ENCODE measurements at places on chromosomes 3 and 15.

GRCh38 chr15:90099868-90100831 lies 2.1 kb downstream of the IDH2 start:
- DNase-seq = no peak

DNA sequence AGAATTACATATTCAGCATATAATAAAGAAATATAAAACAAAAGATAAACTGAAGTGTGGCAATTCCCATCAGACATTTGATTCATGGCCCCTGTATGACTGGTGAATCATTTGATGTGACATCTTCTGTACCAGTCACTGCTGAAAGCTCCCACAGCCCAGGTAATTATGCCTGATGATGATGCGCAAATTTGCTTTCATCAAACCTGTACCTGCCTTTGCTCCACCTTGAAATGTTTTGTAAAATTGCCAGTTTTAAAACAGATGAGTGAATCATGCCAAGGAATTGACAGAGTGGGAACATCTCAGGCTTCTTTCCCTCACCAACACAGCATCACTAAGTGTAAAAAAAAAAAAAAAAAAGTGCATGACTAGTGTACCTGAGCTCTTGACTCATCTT lies 66.5 kb upstream of the EIF1B start:
- no peak for DNase-seq

DNA sequence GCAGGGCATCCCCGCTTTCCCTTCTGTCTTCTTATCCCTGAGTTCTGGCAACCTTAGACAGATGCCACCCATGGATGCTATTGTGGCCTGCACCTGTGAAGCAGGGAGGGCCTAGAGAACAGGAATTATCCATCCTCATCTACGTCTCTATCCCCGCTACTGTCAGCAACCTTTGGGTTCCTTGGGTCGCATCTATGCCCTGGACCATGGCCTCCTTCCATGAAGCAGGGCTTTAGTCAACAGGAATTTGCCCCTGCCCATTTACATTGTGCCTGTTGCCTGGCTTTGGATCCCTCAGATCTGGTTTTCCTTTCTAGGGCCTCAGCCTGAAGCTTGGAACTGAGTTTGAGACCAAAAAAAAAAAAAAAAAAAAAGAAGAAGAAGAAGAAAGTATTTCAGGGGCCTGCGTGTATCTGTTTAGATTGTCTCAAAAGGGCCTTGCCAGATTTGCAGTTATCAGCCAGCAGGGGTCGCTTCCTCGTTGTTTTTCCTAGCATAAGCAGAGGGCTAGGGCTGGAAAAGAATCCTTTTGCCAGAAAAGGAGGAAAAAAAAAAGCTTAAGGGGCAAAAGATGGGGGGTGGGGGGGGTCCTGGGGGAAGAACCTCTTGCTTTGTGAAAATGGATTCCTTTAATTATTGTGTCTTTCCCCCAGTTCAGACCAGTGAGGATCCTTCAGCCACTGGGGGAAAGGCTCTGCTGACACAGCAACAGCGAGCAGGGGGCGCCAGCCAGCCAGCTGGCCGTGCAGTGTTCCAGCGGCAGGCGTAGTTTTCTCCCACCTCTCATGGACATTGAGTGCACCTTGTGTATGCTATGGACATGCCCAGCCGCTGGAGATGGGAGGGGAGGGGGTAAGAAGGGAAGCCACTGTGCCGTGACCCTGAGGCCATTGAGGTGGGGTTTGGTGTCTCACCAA lies 65.7 kb upstream of the ALDH1L1 start:
- no peak for DNase-seq

DNA sequence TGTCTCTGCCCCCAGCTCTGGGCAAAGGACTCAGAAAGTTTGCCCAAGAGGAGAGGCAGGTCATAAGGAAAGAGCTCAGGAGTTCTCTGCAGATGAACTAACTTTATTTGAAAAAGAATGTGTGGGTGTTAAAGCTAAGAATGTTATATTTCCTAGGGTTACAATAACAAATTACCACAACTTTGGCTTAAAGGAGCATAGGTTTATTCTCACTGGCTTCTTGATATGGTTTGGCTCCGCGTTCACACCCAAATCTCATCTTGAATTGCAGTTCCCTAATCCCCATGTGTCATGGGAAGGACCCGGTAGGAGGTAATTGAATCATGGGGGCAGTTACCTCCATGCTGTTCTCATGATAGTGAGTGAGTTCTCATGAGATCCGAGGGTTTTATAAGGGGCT lies 383.7 kb upstream of the CFAP20DC start:
- DNase-seq = no peak

DNA sequence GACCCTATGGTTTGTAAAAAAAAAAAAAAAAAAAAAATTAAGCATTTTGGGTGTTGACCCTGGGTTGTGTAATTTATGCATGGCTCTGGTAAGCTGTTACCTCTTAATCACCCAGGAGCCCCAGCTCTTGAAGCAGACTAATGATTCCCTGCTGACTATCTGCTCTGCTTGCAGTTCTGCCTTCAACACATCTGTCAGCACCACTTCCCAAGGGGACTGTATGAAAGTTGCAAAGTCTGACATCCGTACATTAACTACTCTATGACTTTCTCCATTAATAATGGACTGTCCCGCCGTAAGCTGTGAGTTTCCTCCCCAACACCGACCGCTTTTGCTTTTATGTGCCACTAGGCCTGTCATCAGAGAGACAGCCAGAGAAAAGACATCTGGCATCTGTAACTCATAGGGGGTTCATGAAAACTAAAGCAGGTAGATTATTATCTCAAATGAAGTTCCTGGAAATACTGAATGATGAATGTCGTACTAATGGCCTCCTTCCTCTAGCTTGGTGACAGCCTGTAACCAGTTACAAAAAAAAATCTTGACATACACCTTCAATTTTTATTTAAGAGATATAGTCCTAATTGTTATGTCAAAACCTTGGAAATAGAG lies 271.5 kb downstream of the IL5RA start:
- no peak for DNase-seq

GRCh38 chr3:176352716-176353334 lies 844.5 kb downstream of the TBL1XR1 start:
- DNase-seq = no peak

DNA sequence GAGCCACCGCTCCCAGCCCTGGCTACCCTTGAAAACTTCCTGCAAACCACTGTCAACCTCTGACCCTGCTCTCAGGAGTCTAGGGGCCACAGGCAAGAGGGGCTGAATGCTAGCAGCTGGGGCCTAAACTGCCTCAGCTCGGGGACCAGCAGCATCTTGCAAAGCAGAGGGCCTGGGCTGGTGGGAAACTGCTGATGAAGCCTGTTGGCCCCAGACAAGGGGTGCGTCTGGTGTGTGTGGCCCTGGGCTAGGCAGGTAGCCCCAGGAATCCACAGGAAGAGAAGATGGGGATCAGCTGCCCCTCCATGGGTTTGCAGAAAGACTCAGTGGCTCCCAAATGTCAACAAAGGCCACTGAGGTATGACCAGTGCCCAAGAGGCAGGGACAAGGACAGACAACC lies 8.2 kb upstream of the POLG start:
- DNase-seq = no peak

- DNase-seq = no peak
These were observed 88.2 kb downstream of the FAIM start for GRCh38 chr3:138696666-138697370.

- no peak for DNase-seq
These were observed 9.8 kb downstream of the SCG5 start for GRCh38 chr15:32651229-32651837.

GRCh38 chr15:84979651-84980050 lies 2.0 kb upstream of the PDE8A start:
- no peak for DNase-seq

- no peak for DNase-seq
These were observed 182.8 kb downstream of the ROBO2 start for GRCh38 chr3:77222701-77223100.

DNA sequence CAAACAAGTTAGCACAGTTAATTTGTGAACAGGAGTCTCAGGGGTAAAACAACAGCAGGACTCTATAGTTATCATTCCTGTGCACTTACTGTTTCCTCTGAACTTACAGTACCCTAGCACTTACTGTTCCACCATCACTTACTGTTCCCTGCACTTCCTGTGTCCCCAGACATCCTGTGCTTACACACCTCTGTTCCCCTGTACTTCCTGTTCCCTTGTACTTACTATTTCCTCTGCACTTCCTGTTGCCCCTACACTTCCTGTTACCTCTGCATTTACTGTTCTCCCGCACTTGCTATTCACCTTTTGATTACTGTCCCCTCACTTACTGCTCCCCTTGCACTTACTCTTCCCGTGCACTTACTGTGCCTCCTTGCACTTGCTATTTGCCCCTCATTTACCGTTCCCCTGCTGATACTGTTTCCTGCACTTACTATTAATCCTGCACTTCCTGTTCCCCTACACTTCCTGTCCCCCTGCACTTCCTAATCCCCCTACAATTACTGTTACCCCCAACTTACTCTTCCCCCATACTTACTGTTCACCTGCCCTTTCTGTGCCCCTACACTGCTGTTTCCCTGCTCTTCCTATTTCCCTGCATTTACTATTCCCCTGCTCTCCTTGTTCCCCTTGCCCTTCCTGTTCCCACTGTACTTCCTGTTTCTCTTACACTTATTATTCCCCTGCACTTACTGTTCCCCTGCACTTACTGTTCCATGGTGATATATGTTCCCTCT lies 30.3 kb downstream of the TPRA1 start:
- DNase-seq = no peak

DNA sequence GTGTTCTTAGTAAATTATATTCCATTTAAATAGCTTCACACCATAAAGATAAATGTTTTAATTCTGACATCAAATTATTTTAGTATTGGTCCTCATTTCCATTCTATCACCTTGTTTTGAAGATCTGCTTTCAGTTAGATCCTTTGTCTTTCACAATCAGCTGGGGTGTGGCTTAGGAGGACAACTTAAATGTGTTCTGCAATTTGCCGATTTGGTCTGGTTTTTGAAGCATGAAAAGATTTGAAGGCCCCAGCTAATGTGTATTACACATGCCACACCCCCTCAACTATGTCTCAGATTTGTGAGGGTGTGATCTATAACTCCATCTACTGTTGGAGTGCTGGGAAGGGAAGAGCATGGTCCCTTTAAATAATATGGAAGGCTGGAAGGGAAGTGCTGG lies 516.1 kb upstream of the GOLIM4 start:
- no peak for DNase-seq

DNA sequence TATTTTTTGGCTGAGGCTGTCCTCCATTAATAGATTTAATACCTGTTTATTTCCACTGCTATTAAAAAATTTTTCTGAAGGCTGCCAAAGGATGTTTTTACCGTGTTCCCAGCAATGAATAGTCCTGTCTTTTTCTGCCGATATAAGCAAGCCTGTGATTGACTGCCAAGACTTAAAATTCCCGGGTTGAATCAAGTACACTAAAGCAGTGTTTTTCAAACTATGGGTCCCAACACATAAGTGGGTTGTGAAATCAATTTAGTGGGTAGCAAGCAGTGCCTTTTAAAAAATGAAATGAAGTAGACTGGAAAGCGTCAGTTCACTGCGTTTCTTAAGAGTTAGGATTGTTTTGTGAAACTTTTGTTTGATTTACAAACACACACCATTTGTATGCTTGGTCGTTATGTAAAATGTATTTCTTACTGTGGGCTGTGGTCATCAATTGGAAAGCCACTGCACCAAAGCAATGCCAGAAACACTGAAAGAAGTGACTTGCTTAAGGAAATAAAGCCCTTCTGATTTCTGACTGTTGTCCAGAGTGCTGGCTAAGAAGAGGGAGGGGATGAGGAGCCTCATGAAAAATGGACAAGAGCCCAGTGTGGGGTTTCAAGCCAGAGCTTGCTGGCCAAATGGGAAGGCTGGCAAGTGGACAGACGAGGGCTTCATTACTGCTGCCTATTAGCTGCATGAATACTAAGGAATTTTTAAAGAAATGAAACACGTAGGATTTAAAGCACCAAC lies 206.0 kb downstream of the THRB start:
- no peak for DNase-seq

GRCh38 chr15:22827125-22827524 lies 11.3 kb upstream of the NIPA2 start:
- no peak for DNase-seq

DNA sequence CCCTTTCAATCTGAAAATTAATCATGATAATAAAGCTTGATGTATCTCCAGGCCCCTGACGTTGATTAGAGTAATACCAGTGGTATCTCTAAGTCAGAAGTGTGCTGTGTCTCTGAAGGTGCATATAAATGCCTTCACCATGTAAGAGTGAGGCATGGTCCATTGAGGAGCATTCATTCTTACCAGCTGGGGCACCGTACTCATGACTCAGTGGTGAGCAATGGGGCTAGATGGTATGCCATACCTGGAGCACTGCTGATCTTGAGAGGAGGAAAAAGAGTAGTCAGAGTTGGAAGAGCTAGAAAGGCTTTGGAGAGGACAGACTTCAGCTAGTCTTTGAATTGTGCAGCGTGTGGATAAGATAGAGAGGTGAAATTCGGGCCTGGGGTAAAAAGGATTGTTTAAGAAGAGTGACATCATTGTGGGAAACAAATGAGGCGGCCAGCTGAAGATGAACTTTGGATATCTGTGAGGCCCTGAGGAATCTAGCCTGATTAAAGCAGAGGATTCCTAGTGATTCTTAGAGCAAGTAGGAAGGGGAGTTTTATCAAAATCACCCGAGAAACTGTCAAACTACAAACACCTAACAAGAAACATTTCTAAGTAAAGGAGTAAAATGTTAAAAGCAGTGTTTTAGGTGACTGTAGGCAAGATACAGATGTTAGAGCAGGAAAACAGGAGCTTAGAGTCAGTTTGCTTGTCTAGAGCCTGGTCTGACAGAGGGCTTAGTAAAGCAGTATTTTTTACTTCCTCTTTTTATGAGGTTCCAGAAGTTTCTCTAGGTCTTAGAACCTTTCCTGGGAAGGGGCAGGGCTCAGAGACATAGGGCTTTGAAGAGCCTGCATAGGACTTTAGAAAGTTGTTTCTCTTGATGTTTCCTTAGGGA lies 13.6 kb downstream of the TMOD3 start:
- DNase-seq = no peak

DNA sequence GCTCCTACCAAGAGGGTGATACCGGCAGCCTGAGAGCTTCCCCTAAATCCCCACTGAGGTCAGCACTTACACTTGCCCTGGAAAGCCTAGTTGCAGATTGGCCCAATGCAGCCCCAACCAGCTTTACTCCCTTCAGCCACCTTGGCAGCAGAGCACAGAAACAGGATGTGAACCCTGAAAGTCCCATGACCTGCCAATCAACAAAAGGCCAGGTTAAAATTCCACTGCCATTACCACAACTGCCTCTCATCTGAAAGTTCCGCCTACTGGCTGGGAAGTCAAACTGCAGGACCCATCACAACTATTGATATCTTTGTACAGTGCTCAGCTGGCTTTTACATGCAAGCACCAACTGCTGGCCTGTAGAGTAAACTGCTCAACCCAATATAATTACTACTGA lies 156.2 kb downstream of the ZMAT3 start:
- no peak for DNase-seq

- DNase-seq = no peak
These were observed 46.8 kb downstream of the ST6GAL1 start for GRCh38 chr3:186976837-186977750.

All from vagina (tissue), 2 donors.